ENCODE measurements at places on chromosomes 5 and 9.

GRCh38 chr9:94286116-94286515 lies 27.0 kb downstream of the ZNF169 start:
- no peak for DNase-seq

- peak; percentile 89 for DNase-seq
Observed at GRCh38 chr5:102296178-102296817, at the start of gene SLCO4C1. Gene SLCO4C1 (minus strand): TSS chr5:102296284. CDS start chr5:102296262, 22 bp downstream.

GRCh38 chr9:6733831-6734230 lies 23.9 kb upstream of the KDM4C start:
- no peak for DNase-seq

- no peak for DNase-seq
Observed at GRCh38 chr9:36214571-36214970, 23.9 kb downstream of the CLTA start.

GRCh38 chr9:108816037-108816436 lies 39.7 kb downstream of the ACTL7B start:
- peak; percentile 74 for DNase-seq

DNA sequence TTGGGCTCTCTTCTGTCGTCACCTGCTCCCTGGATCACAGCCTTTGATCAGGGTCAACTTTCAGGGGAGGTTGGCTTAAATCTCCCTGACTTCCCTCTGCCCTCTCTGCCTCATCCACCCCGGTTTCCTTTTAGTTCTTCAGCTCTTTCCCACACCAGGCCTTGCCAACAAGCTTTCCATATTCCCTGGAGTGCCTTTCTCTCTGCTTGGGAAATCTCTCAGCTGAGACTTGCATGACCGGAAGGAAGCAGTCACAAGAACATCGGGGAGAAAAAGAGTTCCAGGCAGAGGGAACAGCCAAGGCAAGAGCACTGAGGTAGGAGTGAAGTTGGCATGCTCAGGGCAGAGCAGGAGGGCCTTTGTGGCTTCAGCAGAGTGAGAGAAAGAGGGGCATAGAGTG lies 88.4 kb upstream of the HSPA9 start:
- DNase-seq: no peak

- DNase-seq: no peak
Observed at GRCh38 chr9:30995956-30996738, 1388.3 kb upstream of the ACO1 start.

- no peak for DNase-seq
Observed at GRCh38 chr5:106154280-106154716, 1516.4 kb downstream of the EFNA5 start.

DNA sequence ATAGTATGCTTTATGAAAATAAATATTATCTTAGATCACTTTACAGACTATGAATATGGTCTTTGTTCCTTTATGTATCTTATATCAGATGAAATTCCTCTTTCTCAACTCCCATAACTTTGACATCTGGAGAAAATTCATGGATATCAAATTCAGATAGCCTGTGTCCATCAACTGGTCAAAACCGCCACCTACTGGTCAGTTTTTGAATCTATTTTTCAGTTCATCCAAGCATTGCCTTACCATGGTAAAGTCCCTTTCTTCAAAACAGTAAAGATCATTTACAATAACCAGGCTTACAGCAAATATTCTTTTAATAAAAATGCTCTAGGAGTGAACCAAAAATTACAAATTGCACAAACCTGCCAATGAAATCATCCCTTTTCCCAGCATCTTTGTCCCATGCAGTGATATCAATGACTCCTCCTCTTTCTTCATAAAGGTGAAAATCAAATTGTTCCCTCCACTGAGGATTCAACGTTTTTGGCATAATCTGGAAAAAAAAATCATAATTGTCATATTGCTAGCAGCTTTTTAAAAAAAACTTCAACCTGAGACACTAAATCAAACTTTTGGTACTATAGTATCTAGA lies 290.5 kb downstream of the SLF1 start:
- peak; percentile 39 for DNase-seq

- DNase-seq: no peak
Observed at GRCh38 chr5:12805165-12805698, 901.0 kb upstream of the CTNND2 start.

- DNase-seq: peak; percentile 47
Observed at GRCh38 chr5:180271221-180271620, 20.7 kb downstream of the MAPK9 start.

GRCh38 chr9:124263800-124264426 lies 6.2 kb downstream of the NEK6 start:
- no peak for DNase-seq

DNA sequence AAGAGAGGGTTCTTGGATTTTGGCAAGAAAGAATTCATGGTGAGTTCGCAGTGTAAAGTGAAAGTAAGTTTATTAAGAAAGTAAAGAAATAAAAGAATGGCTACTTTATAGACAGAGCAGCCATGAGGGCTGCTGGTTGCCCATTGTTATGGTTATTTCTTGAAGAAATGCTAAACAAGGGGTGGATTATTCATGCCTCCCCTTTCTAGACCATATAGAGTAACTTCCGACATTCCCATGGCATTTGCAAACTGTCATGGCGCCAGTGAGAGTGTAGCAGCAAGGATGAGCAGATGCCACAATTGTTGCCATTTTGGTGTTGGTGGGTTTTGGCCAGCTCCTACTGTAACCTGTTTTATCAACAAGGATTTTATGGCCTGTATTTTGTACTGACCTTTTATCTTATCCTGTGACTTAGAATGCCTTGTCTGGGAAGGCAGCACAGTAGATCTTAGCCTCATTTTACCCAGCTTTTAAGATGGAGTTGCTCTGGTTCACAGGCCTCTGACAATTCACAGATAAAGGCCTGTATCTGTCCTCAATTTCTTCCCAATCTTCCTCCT lies 1026.1 kb upstream of the DMAC1 start:
- no peak for DNase-seq

DNA sequence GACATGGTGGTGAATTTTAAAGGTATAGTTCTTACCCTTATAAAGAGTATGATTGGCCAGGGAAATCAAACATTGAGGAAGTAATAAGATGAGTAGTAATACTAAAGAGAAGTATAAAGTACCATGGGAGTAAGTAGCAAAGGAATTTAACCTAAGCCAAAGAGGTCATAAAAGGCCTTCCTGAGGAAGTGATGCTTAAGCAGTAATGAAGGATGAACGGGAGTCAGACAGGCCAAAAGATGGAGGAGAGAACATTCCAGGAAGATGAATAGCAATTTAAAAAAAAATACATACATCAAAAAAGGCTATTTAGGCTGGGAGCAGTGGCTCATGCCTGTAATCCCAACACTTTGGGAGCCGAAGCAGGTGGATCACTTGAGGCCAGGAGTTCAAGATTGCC lies 29.0 kb downstream of the KLHL3 start:
- no peak for DNase-seq

DNA sequence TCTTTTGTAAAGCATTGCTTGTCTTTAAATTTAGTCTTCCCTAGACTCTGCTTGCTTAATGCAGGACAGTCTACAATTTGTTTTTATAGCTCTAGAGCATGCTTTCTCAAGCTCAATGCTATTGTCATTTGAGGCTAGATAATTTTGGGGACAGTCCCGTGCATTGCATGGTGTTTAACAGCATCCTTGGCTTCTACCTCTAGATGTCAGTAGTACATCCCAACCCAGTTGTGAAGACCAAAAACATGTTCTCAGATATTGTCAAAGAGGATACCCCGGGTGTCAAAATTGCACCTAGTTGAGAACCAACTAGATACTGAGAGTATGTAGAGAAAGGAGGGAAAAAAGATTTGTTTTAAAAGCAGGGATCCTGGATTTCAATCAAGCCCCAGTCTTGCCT lies 277.5 kb downstream of the CEMIP2 start:
- no peak for DNase-seq

GRCh38 chr5:84370176-84370575 lies 14.5 kb downstream of the EDIL3 start:
- DNase-seq: no peak

DNA sequence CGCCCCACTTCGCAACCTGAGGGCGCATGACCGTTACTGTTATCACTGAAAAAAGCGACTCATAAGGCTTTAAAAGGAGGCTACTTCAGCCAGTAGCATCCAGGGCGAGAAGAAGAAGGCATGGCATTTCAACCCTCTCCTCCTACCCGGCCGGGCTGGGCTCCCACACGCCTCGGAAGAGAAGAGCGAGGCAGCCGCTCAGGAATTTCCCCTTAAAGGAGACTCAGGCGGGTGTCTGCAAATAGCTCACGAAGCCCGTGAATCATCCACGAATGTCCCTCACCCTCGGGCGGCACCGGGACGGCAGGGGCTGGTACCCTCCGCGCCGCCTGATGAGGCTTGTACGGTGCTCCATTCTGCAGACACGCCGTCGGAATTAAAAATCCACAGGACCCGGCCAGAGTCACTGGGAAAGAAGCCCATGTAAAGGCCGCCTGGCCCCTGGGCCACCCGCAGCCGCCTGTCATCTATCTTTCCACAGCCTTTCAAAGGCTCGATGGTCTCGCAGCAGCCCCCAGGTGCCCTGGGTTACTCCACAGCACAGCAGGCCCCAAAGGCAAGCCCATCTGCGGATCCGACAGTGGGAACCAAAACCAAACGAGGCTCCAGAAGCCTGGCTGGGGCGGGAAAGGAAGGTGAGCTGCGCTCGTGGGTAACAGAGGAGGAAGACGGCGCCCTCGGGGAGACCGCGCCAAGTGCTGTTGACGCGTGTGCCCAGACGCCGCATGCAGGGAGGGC lies 11.8 kb downstream of the SLC12A7 start:
- no peak for DNase-seq

DNA sequence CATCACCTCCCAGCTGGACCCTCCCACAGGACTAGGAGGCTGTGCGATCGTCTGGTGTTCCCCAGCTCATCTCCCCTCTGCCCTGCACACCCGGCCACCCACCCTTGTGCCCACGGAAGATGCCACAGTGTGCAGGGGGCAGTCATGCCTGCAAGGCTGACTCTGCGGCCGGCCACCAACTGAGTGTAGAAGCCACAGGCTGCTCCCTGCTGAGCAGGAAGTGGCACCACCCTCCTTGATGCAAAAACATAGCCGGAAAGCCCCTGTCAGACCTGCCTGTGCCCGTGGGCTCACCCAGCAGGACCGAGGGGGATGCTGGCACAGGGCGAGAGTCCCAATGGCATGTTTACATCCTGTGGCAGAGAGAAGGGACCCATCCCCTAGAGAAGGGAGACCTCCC lies 40.3 kb upstream of the SLC12A7 start:
- DNase-seq: no peak

DNA sequence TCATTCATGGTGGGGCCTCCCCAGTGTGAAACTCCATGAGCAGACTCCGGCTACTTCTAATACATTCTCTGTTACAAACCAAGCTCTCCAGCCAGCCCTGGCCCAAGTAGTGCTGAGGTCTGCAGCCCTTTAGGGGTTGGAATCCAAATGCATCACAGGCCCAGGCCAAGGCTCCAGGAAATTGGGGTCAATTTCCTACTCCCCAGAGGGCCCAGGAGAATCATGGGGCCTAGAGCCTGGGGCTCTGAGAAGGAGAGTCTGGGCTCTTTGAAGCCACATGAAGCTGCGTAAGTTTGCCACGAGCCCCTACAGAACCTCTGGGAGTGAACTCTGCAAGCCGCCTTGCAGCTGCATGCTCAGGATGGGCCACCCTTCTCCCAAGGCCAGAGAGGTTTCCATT lies 206.4 kb downstream of the PAPPA start:
- no peak for DNase-seq

DNA sequence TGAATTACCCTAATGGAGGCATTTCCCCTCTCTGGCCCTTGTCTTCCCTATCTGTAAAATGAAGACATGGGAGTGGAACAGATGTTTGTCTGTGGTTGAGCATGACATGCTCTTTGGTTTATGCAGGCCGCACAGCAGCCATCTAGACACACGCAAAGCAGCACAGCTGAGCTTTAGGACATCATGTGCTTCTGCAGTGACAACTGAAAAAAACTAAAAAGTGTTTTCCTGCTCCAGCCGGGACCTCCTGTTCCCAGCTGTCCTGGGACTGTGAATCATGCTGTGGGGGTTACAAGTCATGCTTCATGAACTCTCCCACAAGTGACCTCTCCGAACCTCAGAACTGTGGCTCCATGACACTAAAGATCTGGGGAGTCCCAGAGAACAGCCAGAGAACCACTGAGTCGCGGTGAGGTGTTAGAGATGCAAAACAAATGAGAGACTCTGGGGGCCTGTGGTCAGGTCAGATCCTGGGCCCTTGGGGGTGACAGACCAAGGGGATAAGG lies 1.7 kb downstream of the SMIM3 start:
- DNase-seq: peak; percentile 92

- DNase-seq: peak; percentile 20
Observed at GRCh38 chr5:176373100-176373818, 8.0 kb downstream of the ARL10 start.

GRCh38 chr9:116162241-116162781 lies 8.7 kb downstream of the PAPPA start:
- DNase-seq: no peak

DNA sequence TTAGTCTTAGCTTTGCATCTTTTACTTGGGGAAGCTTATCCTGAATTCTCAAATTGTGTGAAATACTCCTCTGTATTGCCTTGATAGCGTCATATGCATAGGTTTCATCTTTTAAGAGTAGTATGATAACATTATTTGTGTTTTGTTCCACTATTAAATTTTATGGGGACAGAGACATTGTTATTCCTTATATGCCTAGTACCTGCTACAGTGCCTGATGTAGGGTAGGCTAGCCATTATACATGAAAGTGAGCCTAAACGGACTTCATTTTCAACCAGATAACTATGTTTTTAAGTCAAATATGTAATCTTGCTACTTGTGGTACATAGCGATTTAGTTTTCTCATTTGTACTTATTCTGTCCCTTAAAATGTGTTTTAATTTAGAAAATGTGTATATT lies 105.9 kb downstream of the DMXL1 start:
- DNase-seq: no peak

DNA sequence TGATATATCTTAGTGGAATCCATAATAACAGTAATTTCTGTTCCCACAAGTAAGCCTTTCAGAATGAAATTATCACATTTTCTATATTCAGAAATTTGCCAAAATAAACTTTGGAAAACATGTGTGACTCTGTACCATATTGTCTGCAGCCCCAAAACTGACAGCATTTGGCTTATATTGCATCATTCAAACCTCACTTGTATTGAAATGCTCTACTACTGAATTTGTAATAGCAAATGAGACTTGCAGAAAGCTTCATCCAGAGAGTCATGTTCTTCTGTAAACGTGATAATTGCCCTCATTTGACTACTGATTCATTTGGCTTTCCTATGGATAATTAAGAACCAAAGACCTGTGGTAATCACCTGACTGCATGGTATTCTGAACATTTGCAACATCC lies 1249.5 kb upstream of the CDH18 start:
- no peak for DNase-seq

GRCh38 chr5:174281855-174282254 lies 236.3 kb downstream of the NSG2 start:
- DNase-seq: no peak

GRCh38 chr9:20315677-20316076 lies 306.6 kb downstream of the MLLT3 start:
- no peak for DNase-seq

GRCh38 chr5:74027732-74028338 lies 401.8 kb downstream of the ARHGEF28 start:
- DNase-seq: no peak

GRCh38 chr9:97556721-97557605 lies 55.5 kb downstream of the TMOD1 start:
- DNase-seq: no peak

- no peak for DNase-seq
Observed at GRCh38 chr9:131409458-131409992, 15.6 kb downstream of the PRRC2B start.

Data from inflammatory macrophage (primary cell).